SHP77 treated with DMSO at 0.1 percent for 48 hours (cell line): ENCODE measurements at places on chromosomes 7 and 10.

DNA sequence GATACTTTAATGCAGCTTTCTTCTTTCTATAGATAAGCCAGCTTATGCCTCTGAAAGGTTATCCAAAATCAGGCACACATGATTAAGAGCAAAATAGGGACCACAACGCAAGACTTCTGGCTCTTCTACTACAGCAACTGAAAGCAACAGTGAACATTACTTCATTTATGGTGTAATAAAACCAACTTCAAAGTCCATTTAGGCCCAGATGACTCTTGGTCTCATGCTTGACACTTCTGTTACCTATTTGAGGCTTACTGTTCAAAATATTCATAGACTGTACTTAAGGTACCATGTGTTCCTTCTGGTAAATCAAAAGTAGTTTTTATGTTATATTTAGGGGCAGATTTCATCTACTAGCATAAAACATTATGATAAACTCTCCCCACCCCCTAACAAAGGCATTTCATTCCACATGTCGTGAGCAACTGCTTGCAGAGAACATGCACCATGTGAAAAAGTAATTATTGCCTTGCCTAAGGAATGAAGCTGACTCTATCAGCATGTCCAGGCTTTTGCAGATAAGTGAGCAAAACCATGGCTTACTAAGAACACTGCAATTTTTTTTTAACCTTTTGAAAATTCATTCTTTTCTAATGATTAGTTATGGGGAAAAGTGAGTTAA is 154.9 kb upstream of the ITGB1 start:
- no peak for DNase-seq

DNA sequence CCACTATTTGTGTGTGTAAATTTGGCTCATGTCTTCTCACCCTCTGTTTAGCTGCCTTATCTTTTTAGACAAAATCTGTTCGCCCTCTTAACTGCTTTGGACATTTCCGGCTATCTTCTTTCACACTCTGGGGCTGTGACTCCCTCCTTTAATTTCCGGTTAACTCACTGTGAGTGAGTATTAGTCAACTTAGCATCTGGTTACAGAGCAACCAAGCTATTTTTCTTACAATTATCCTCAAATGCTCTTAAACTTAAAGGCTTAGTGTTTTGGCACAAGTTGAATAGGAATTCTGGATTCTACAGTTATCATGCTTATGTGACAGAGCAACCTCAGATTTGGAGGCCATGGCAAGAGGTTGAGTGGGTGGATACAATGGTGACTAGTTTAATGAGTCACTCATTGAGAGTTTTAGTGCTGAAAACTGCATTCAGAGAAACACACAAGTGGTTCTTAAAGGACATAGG is 177.6 kb upstream of the SEMA3A start:
- DNase-seq, result no peak

DNA sequence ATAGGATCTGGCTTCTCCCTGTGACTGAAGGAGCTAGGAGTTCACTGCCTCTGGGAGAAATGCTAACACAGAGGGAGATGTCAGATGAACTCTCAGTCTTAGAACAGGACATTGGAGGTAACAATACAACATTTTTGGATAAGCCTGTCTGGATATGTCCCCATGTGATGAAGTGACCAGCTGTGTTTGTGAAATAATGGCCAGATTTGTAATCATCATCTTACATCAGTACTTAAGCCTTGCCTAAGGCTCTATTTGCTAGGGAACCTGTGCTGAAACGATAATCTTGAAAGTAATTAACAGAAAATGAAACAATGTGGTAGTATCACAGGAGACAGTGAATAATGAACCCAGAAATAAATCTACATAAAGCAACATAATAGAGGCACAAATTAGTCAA is 56.2 kb downstream of the CRPPA start:
- DNase-seq, result no peak

- no peak for DNase-seq
Measured at GRCh38 chr7:122273117-122273516, 31.4 kb downstream of the FEZF1 start.

GRCh38 chr10:119416855-119417254 is 125.7 kb downstream of the RGS10 start:
- peak; percentile 27 for DNase-seq

DNA sequence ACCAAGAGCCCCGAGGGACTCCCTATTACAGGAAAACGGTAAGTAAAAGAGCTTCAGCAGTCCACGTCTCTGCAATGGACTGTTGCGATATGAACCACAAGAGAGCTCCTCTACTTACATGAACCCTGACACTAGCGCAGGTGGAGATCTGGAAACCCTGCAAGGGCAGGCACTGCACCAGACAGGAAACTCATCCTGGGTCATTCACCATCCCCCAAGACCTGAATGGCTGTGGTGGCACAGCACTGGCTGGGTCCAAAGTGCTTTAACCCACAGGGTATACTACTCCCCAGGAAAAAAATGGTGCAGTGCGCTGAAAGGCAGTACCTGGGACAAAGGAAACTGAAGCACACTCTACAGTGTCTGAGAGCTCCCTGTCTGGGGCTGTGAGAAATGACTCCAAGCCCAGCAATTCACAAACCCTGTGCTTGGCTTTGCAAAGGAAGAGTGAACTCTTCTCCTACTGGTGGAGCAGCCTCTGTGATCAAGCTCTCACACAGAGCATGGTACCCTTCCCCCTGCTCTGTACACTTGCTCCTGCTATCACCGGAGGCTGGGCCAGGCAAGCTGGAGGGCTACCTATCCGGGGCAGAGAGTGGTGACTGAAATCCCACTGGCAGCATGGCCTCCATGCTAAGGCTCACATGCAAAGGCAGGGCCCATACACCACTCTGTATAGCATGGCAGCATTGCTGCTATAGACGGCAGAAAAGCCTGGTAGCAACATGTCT is 44.9 kb downstream of the HIBADH start:
- DNase-seq, result no peak
